Stimulated activated CD4-positive, alpha-beta T cell treated with anti-CD3 and anti-CD28 coated beads, Interleukin-12 subunit alpha, Interleukin-12 subunit beta, amount 100 ng/mL, for 4 hours (primary cell): ENCODE measurements at places on chromosomes 12 and 14.
A peak's percentile ranks its signal among the peaks of the same experiment; 100 is the strongest.

GRCh38 chr12:69719336-69720316 lies 19.0 kb upstream of the RAB3IP start:
- DNase-seq: no peak

GRCh38 chr12:16258963-16259362 lies 18.5 kb downstream of the SLC15A5 start:
- no peak for DNase-seq

DNA sequence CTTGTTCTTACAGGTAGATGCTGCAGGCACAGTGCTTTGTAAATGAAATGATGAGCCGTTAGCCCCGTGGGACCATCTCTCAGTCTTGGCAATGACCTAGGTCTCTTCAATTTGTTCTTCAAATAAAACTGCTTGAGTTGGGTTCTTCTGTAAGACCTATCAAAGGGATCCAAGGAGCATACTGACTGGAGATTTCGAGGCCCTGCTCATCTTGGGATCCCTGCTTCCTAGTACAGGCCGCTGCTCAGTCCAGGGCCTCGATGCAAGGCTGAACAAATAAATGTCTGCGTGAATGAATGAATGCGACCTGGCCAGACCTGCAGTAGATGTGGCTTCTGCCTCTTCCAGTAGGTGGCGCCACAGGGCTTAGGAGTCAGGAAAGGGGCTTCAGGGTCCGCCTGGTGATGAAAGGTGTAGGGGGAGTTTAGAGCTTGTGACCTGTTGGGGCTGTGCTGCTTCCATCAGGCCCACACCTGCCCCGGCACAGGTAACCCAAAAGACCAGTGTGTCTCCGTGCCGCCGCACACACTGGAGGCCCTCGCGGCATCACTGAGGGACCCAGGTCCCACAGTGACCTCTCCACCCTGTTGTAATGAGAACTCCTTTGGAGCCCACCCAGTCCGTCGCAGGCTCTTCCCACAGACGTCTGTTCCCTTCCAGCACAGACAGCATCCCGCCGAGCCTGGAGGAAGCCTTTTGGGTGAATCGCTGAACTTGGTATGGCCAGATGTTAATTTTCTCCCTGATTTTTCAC lies 4.4 kb downstream of the CACNA1C start:
- DNase-seq: peak; percentile 25

- DNase-seq: no peak
Observed at GRCh38 chr14:95503365-95504134, 12.9 kb downstream of the SYNE3 start.
